ENCODE measurements at places on chromosomes 7 and 10.

GRCh38 chr7:121433775-121434174 lies 37.7 kb upstream of the FAM3C start:
- DNase-seq = no peak

DNA sequence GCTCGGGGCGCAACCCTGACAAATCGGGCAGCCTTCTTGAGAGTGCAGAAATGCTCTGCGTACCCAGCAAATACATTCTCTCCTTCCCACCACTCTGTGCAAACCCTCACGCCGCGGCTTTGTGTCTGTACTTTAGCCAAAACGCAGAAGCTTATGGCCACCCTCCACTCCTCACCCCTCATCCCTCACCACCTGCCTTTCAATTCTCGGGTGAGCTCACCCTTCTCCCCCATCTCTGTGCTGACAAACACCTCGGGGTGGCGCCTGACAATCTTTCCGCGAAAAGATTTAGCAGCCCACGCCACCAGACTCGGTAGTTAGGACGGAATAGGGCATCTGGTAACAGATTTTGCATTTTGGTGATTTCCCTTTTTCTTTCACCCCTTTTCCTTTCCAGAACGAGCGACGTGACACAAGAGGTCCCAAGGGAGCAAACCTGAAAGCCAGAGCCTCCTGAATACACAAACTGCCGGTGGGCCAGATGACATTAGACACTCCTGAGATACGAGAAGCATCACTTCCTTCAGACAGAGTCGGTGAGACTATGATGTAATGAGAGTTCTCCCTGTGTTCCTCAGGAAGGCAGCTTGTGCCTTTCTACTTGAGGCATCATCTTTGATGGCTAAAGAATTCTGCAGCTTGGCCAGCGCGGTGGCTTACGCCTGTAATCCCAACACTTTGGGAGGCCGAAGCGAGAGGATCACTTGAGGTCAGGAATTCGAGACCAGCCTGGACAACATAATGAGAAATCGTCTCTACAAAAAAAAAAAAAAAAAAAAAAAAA lies 671 bp upstream of the ATAD1 start:
- DNase-seq = peak; percentile 21

DNA sequence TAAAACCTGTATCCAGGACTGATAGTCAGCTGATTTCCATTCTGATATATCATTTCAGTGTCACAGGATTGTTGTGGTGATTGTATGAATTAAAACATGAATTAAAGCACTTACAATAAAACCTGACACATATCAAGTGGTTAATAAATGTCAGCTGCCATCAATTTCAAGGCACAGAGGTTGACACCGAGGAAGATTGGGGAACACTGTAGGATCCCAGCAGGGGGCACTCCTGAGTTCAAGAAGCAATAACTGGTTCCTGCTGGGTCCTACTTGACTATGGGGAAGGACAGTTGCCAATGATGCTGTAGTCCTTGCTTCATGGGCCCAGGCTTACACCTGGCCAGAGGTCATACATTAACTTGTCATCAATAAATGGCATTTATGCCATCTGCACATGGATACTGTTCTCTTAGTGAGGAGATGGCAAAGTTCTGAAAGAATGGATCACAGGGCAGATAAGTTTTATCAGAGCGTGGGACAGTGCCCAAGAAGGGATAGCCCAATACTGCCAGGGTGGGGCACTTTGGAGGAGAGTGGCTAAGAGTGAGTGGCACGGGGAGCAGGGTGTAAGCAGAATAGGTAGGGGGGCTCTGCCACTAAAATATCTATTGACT lies 24.1 kb downstream of the FZD1 start:
- no peak for DNase-seq

DNA sequence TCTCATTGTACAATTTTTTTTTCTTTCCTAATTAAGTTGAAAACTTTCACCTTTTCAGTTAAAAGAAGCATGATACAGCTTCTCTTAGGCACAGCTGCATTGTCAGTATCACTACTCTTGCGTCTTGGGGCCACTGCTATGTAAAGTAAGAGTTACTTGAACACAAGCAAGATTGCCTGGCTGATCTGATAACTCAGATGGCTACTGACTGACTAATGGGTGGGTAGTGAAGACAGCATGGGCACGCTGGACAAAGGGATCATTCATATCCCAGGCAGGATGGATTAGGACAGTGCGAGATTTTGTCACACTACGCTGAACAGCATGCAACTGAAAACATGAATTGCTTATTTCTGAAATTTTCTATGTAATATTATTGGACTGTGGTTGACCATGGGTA lies 11.6 kb upstream of the ADAMTS14 start:
- no peak for DNase-seq

- no peak for DNase-seq
These were observed 180.3 kb upstream of the MKI67 start for GRCh38 chr10:128306535-128306934.

GRCh38 chr7:149720372-149721083 lies 52.9 kb downstream of the ZNF467 start:
- no peak for DNase-seq

- no peak for DNase-seq
These were observed 3.3 kb downstream of the CUBN start for GRCh38 chr10:17126327-17126726.

DNA sequence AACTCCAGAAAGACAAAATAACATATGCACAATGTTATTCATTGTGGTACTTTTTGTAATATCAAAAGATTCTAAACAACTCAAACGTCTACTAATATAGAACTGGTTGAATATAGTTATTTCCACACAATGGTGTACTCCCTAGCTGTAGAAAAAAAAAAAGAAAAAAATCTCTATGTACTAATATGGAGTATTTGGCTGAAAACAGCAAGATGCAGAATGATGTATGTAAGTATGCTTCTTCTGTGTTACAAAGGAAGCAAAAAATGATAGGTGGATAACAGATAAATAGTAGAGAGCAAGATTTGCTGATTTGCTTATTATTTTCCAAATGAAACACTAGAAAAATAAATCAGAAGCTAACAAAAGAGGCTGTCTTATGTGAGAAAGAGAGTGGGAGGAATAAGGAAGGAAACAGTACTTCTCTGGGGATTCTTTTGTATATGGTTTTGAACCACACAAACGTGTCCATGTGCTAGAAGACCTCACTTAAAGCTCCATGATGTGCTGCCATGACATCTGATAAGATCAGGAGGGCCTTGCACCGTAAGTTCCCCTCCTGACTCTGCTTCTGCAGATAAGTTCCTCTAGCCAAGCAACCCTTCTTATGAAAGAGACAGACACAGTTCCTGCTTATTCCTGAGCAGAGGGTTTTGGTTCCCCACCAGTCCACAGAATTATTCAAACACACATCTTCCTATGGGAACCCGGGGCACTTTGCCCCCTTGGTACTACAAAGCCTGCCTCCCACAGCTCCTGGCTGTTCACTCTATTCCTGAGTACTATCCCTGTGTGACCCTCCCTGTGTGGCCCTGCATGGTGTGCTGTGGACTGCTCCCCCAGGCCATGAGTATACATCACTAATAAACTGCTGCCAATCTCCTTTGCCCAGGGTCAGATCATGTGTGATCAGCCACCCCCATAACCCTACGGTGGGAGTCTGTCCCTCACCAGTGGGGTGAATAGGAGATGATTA lies 159.1 kb downstream of the CCDC71L start:
- DNase-seq = no peak

DNA sequence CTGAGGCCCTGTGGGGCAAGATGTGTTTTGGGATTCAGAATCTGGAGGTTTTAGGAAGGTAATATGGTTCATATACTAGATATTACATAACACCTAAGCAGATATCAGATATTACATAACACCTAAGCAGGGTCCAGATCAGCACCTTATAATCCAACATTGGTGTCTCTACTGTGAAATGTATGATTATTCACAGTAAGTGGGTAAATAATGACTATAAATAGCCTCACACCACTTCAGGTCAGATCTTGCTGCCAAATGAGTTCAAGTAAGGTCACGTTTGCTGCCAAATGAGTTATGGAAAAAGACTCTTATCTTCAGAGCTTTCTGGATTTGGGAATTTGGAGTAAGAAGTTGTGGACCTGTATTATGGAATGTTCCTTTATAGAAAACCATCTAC lies 14.6 kb downstream of the ADRB1 start:
- DNase-seq = no peak

GRCh38 chr7:77664715-77665114 lies 31.5 kb upstream of the RSBN1L start:
- no peak for DNase-seq

DNA sequence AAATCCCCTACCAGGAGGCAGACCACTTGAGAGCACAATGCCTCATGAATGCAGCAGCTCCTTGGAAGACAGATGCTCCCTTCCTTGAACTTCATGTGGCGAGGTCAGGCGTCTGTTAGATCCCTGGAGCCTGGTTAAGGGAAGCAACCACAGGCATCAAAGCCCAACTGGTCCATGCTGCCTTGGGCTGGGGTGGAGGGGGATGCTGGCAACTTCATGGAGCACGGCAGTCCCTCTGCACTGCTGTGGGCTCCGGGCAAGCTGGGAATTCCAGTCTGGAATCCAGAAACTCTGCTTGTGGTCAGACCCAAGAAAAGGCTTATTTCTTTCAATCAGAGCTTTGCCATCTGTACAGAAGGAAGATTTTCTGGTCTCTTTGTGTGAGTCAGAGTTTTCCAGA lies 130.4 kb downstream of the PFKFB3 start:
- no peak for DNase-seq

All from femur (tissue), 1 donor.